Myocyte (in vitro differentiated cells): ENCODE measurements at places on chromosomes 3 and 15.
A peak's percentile ranks its signal among the peaks of the same experiment; 100 is the strongest.

DNA sequence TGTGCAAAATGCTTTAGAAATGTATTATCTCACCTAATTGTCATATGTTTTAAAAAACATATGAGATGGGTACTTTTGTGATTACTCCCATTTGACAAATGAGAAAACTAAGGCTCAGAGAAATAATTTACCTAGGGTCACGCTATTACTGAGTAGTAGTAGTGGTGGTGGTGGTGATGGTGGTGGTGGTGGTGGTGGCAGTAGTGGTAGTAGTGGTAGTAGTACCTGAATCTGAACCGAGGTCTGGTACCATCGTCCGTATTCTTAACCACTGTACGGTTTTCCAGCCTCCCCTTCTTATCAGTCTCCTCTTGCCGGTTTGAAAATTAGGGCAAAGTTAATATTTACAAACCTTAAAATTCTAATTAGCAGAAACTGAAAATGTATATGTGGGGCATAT is 102.4 kb downstream of the KLHL25 start:
- DNase-seq, result no peak

- no peak for DNase-seq
These were observed 30.5 kb upstream of the SPATA12 start for GRCh38 chr3:57029924-57030323.

GRCh38 chr3:25618028-25618427 is 46.7 kb downstream of the TOP2B start:
- no peak for DNase-seq

DNA sequence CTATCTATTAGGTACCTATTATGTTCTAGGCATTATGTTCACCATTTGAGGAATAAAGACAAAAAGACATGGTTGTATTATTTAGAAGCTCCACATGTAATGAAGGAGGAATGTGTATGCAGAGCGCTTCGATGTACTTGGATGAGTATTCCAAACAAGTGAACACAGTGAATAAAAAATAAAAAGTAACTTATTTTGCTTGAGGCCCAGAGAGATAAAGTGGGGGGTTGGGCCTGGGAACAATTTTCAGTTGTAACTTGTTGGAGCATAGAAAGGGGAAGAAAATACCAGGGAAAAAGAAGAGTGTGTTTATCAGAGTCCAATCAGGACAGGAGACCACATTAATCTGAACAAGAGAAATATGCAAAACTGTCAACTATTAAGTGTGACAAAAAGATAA is 445.7 kb upstream of the BCHE start:
- no peak for DNase-seq

GRCh38 chr3:5115506-5116162 is 6.5 kb upstream of the ARL8B start:
- DNase-seq, result peak; percentile 43

DNA sequence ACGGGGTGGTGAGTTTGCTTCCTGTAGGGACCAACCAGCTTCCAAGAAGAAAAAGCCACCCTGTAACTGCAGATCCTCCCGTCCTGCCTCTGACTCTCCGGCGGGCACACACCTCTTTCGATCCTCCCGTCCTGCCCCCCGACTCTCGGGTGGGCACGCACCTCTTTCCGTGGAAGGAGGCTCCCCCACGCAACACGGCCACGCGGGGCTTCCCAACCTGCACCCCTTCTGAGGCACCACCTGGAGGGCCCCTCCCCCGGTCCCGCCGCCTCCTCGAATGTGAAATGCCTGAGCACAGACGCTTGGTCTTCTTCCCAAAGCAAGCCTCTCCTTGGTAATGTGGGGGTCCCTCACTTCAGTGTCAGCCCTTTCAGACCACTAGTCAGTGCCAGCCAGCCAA is 7.3 kb downstream of the ADAMTS17 start:
- no peak for DNase-seq
